ENCODE measurements at places on chromosomes 1 and 21.

GRCh38 chr1:65412984-65413375, 7.5 kb upstream of the LEPR start:
- DNase-seq = no peak

- no peak for DNase-seq
Observed at GRCh38 chr1:108521990-108522393, 37.9 kb upstream of the EEIG2 start.

- no peak for DNase-seq
Observed at GRCh38 chr1:24149866-24150233, 6.9 kb upstream of the IL22RA1 start.

- DNase-seq = no peak
Observed at GRCh38 chr1:234217316-234217840, 155.9 kb upstream of the COA6 start.

GRCh38 chr1:26318338-26319064, 743 bp downstream of the CD52 start:
- DNase-seq = no peak

- no peak for DNase-seq
Observed at GRCh38 chr1:60857851-60858250, 224.5 kb upstream of the NFIA start.

GRCh38 chr1:160362168-160362957, 4.5 kb upstream of the NHLH1 start:
- no peak for DNase-seq

GRCh38 chr1:109040989-109041620, 797 bp downstream of the WDR47 start:
- DNase-seq = no peak

DNA sequence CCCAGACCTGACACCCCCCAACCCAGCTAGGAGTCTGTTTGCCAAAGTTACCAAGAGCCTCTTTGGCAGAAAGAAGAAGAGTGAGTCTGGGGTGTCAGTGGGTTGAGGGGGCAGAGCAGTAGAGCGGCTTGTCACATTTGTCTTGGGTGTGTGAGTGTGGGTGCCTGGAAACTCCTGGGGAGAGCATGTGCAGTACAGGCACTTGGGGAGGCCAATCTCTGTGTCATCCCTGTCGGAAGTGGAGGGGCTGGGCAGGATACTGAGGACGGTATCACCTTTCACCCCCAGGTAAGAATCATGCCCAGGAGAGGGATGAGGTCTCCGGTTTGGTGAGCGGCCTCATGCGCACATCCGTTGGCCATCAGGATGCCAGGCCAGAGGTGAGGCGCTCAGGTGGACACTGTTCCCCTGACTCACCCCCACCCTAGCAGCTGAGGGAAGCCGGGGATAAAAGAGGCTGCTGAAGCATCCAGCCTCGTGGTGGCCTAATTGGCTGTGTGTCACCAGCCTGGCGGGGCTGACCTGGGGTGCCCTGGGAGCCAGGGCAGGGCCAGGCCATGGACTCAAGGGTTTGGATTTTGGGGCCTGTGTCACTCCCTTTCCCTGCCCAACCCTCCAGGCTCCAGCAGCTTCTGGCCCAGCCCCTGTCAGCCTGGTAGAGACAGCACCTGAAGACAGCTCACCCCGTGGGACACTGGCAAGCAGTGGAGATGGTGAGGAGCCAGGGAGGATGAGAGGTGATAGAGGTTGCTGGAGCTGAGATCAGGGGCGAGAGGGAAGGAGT, 3.3 kb downstream of the PLK3 start:
- no peak for DNase-seq

DNA sequence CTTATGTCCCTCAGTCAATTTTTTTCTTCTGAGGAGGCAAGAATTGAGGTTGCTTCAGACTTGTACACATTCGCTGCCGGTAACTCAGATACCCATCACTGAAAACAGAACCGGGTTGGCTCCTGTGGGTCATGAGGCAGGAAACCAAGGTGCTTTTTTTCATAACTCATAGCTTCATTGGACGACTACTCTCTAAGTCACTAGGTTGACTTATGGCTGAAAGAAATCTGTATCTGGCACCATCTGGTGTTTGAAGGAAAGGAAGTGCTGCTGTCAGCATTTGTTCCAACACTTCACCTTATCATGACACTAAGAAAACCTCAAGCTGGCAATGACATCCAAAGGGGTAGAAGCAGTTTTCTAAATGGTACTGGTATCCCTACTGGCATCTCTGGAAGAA, 82.3 kb downstream of the TBX19 start:
- DNase-seq = no peak

DNA sequence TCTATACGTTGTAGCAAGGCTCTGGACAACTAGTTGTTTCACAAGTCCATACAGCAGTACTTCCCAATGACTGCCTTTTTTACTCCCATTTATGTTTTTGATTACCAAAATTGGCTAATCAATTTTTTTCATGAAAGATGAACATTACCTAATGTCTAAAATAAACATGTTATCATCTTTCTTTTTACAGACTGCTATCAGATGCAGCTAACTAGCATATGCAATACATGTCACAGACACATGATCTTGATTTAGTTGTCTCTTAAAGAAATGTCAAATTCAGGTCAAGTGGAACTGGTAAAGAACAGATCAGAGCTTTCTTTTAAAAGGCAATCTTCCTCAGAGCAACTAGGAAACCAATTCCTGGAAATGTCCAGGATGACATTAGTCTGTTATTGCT, 630 bp upstream of the DBT start:
- no peak for DNase-seq

DNA sequence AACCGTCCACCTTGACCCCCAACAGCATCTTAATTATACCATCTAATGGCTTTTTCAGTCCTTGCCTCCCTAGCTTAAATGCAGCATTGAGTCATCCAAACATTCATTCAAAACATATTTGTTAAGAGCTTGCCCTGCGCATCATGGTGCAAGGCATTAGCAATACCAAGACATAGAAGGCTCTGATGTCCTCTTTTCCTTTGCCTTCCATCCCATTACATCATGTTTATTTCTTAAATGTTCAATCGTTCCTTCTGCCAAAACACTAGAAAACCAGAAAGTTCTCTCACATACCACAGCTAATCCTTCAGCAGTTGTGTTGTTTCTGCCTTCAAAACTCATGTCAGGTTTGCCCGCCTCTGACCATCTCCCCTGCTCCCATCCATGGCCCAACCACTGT, 29.8 kb upstream of the VTCN1 start:
- no peak for DNase-seq
